Vagina (tissue), 2 donors: ENCODE measurements at places on chromosomes 1 and 21.

- H3K4me1 ChIP-seq = peaks cover 87% of the 10 kb centered on the region
- no peaks in the 10 kb centered on the region for H3K36me3 ChIP-seq
- peak overlapping the region; percentile 77 for H3K27ac ChIP-seq
- no peak for DNase-seq
- no peak overlapping the region for H3K4me3 ChIP-seq
- no peaks in the 10 kb centered on the region for H3K27me3 ChIP-seq
These were observed 10.9 kb downstream of the SMAP2 start for GRCh38 chr1:40384413-40384762.

- no peak overlapping the region for H3K27ac ChIP-seq
- H3K27me3 ChIP-seq = no peaks in the 10 kb centered on the region
- no peak overlapping the region for H3K4me3 ChIP-seq
These were observed 10.7 kb upstream of the DNASE2B start for GRCh38 chr1:84387480-84388163.

GRCh38 chr1:64451440-64451839 lies 18.5 kb upstream of the CACHD1 start:
- no peak overlapping the region for H3K4me3 ChIP-seq
- H3K36me3 ChIP-seq = no peaks in the 10 kb centered on the region
- H3K4me1 ChIP-seq = no peaks in the 10 kb centered on the region
- no peak overlapping the region for H3K27ac ChIP-seq

DNA sequence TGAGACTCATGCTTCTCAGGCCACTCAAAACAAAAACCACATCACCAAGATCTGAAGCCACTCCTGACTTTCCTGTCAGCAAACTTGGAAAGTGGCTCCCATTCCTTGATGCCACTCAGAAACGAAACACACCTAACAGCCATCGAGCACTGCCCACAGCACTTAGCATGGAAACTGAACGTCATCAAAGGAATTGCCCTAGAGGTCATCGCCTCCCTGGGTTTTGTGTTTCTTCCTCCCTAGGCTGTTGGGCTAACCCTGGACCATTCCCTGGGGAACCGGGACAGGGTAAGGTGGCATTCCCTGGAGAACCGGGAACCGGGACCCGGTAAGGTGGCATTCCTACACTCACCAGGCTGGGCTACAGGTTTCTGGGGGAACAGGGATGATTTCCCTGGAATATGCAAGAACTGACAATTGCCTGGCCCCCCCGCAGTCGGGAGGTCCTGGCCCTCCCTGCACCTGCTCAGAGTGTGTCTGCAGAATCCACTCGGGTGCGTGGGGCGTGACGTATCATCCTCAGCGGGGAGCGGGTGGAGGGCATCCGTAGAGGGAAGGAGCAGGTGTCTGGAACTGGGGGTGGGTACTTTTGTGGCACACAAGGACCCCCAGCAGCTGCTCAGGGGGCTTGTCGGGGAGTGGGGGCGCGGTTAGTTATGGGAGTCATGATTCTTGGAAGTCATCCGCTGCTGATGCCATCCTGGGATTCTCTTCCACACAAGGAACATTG lies 30.3 kb downstream of the SLC45A1 start:
- no peaks in the 10 kb centered on the region for H3K27me3 ChIP-seq
- no peaks in the 10 kb centered on the region for H3K36me3 ChIP-seq
- H3K4me1 ChIP-seq = peaks cover 30% of the 10 kb centered on the region
- H3K4me3 ChIP-seq = no peak overlapping the region
- no peak for DNase-seq
- H3K27ac ChIP-seq = no peak overlapping the region

- DNase-seq = no peak
- no peaks in the 10 kb centered on the region for H3K4me1 ChIP-seq
- H3K27me3 ChIP-seq = no peaks in the 10 kb centered on the region
- H3K27ac ChIP-seq = no peak overlapping the region
These were observed 56.6 kb upstream of the APP start for GRCh38 chr21:26227130-26227529.

GRCh38 chr21:38249256-38249655 lies 7.5 kb upstream of the KCNJ15 start:
- no peaks in the 10 kb centered on the region for H3K36me3 ChIP-seq
- no peak for DNase-seq
- H3K4me1 ChIP-seq = no peaks in the 10 kb centered on the region
- no peak overlapping the region for H3K27ac ChIP-seq

GRCh38 chr1:232906441-232906840 lies 44.0 kb upstream of the NTPCR start:
- H3K4me3 ChIP-seq = no peak overlapping the region
- no peak for DNase-seq
- no peaks in the 10 kb centered on the region for H3K36me3 ChIP-seq
- H3K4me1 ChIP-seq = no peaks in the 10 kb centered on the region
- H3K27me3 ChIP-seq = no peaks in the 10 kb centered on the region
- H3K27ac ChIP-seq = no peak overlapping the region

DNA sequence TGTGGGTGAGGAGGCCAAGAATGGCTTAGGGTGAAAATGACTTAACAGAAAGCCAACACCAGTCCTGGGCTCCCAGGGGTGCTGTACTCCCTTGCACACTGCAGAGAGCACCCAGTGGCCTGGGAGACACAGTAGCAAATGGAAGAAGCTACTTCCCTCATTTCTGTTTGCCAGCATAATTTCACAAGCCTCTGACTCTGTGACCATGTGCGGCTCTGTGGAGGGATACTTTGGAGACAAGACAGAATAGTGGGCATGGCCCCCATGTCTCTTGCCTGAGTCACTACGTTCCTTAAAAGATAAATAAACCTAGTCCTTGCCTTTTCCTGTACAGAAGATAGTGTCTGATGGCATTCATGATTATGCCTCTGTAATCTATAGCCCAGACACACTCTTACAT lies 38.1 kb downstream of the TRIM62 start:
- DNase-seq = no peak
- H3K36me3 ChIP-seq = no peaks in the 10 kb centered on the region
- H3K4me1 ChIP-seq = no peaks in the 10 kb centered on the region
- H3K4me3 ChIP-seq = no peak overlapping the region

DNA sequence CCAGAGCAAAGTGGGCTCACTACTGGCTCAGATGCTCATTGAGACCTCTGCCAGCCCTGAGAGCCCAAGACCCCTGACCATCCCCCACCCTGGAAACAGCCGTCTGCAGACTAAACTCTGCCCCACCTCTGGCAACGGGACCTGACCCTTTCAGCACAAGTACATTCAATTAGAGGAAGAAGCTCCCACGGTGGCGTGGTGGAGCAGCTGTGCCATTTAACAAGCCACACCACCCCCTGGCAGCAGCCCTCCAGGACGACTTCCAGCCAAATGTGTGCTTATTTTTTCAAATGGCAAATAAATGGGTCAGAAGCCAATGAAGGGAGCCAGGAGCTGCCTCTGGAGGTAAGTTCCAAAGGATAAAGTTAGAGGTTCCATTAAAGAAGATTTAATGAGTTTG lies 226.7 kb downstream of the NPHP4 start:
- no peaks in the 10 kb centered on the region for H3K27me3 ChIP-seq
- no peak overlapping the region for H3K27ac ChIP-seq
- H3K4me3 ChIP-seq = no peak overlapping the region
- peaks cover 32% of the 10 kb centered on the region for H3K4me1 ChIP-seq

GRCh38 chr1:156356875-156357534 lies 12.0 kb upstream of the RHBG start:
- H3K4me3 ChIP-seq = no peak overlapping the region
- H3K27me3 ChIP-seq = no peaks in the 10 kb centered on the region
- H3K27ac ChIP-seq = no peak overlapping the region
- DNase-seq = no peak
- H3K4me1 ChIP-seq = no peaks in the 10 kb centered on the region
- no peaks in the 10 kb centered on the region for H3K36me3 ChIP-seq

DNA sequence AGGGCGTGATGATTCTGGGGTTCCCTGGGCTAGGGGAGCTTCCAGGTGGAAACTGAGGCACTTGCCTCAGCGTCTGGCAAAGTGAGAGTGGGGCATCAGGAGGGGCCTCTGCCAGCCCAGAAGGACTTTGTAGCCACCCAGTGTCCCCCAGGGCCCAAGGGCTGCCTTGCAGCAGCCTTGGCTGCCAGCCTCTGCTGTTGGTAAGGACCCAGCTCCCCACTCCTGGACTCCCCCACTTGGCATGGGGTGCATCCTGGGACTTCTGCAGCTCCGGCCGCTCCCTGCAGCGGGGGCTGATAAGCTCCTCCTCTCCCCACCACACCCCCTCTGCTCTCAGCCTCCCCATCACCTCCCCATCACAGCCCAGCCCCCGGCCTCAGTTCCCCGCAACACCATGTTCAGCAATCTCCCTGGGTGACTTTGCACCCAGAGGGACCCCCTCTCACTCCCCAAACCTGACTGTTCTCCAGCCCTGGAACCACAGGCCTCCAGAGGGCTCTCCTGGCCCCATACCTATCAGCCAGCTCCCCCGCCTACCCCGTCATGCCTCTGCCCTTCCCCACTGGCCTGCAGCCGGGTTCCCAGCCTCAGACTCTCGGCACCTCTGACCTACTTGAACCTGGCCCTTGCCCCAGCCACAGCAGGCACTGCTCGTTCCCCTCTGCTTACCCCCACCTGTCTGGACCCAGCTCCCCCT lies 113.0 kb downstream of the CRYAA start:
- H3K27ac ChIP-seq = no peak overlapping the region
- no peak overlapping the region for H3K4me3 ChIP-seq
- H3K4me1 ChIP-seq = peaks cover 13% of the 10 kb centered on the region
- no peaks in the 10 kb centered on the region for H3K27me3 ChIP-seq

GRCh38 chr21:44255511-44255981 lies 6.2 kb downstream of the DNMT3L start:
- no peak overlapping the region for H3K27ac ChIP-seq
- no peaks in the 10 kb centered on the region for H3K36me3 ChIP-seq
- no peaks in the 10 kb centered on the region for H3K27me3 ChIP-seq
- H3K4me3 ChIP-seq = no peak overlapping the region
- DNase-seq = no peak
